Endothelial cell (in vitro differentiated cells): ENCODE measurements at places on chromosomes 7 and 10. TPM values are rescaled to one million over a fixed set of nuclear protein-coding genes. Genes with fewer than 3 reads are reported as not detected.

AKR1C2 gene
- total RNA-seq: not detected

RAB19 gene
- total RNA-seq: 5.1 TPM

GDF10 gene
- total RNA-seq: 0.74 TPM

ODAD2 gene
- total RNA-seq: 3.9 TPM

AASS gene
- 41.9 TPM for total RNA-seq

SMARCD3 gene
- total RNA-seq: 5.4 TPM

SORBS1 gene
- total RNA-seq: 103 TPM

CDK14 gene
- 30.2 TPM for total RNA-seq

PRRT4 gene
- total RNA-seq: 10.8 TPM

ECHDC3 gene
- total RNA-seq: 6.1 TPM

ADCY1 gene
- total RNA-seq: 50.7 TPM

- no peak for DNase-seq
Measured at GRCh38 chr10:99280472-99280871, 44.8 kb upstream of the HPSE2 start.

DNA sequence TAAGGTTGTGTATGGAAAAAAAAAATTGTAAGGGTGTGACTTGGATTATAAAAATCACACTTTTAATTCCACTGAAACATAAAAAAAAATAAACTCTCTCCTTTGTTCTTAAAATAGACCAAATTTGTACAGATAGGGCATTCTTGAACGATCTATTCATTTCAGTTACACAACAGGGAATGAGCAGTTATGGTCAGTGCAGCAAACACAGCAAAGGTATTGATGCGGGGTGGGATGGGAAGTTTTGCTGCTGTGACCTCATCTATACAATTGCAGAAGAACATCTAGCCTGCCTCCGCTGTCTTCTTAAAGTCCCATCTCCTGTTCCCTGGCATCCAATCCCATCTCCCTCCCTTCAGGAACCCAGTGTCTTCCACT is 580.2 kb downstream of the SUGCT start:
- no peak for DNase-seq

DNA sequence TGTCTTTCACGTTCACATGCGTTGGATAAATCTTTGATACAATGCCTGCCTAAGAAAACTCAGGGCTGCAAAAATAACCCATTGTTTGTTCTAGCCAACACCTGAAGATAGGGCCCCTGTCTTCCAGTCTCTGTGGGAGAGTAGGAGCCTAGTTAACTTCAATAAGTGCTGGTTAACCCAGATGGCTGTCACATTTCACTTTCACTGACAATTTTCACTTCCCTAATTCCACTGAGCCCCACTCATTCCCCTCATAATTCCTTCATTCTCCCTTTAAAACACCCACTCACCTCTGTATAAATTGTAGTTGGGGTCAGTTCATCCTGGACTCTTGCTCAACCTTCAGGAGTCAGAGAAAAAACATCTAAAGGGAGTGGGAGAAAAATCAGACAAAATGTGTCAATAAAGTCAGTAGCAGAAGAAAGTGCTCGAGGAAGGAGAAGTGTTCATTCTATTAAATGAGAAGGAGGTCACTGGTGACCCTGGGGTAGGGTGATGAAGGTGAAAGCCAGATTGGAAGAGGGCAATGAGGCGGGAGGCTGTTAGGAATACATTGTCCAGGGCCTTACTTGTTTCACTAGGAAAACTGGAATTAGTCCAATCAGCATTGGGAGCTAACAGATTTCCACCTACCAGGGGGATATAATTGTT is 51.2 kb upstream of the ABI1 start:
- DNase-seq: no peak

- no peak for DNase-seq
Measured at GRCh38 chr7:70883750-70884439, 248.0 kb upstream of the GALNT17 start.

DNA sequence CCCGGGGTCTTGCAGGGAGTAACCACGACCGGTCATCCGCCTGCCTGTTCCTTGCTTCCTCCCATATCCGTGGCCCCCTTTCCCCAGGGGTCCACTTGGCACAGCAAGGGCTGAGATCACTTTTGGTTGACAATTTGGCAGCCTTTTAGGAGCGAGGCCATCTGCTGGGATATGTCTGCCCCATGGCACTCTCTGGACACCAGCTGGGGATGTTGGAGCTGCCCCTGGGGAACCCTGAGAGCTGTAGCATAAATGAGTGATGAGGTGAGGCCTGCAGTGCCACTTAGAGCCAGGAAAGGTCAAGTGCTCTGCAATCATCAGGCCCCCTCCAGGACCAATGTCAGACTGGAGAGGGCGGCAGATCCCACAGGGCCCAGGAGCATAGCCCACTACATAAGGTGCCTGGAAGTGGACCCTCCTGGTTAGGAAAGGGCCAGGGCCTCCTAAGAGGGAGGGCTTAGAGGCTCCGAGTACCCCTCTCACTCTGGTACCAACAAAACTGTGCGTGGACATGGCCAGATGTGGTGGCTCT is 92.1 kb downstream of the HIP1 start:
- no peak for DNase-seq

DNA sequence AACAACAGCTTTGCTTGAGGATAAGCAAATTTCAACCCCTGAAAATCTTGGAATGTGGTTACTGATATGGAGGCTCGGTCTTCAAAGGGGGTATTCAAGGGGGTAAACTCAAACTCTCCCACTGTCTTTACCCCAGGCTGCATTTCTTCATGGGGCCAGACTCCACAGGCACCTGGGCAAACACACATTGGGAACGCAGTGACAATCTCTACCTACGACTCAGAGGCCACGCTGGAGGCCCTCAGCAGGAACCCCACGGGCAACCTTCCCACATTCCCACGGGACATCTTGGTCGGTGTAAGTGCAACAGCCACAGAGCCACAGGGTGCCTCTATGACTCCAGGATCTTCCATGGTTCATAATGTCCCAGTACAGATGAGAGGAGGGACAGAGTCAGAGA is 2.2 kb upstream of the INSIG1 start:
- no peak for DNase-seq

- DNase-seq: peak; percentile 24
Measured at GRCh38 chr10:3668276-3668965, 116.6 kb downstream of the KLF6 start.

- no peak for DNase-seq
Measured at GRCh38 chr10:659688-660141, 29.8 kb downstream of the DIP2C start.
